ENCODE measurements at places on chromosomes 4 and X.

DNA sequence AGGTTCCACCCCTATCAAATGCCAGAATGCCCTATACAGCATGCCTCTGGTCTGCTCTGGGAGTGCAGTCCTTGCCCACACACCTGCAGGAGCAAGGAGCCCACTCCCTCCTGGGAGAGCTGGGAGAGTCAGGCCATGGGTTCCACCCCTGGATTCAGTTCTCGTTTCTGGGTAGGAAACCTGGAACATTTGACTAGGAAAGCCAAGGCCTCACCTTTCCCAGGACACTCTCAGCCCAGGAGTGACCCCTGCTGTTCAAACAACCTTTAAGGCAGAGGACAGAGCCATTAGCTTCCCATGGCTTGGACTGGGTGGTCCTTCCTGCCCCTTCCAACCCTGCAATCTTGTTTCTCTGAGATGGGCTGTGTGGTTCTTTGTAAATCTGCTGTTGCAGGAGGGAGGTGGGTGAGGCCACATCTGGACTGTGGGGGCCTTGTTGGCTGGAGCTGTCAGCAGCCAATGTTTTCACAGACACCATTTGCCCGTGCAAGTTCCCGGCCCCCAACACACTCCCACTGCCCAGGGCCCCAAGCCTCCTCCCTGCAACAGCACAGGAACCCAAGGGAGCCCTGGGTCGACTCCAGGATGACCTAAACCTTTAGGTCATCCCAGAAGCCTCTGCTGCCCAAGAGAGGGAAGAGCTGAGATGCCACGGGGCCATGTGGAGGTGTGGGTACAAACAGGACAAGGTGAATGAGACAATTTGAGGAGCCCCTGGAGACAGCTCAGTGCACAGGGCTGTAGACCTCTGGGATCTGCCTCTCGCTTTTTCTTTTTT is 104.4 kb downstream of the PJA1 start:
- DNase-seq, result no peak

DNA sequence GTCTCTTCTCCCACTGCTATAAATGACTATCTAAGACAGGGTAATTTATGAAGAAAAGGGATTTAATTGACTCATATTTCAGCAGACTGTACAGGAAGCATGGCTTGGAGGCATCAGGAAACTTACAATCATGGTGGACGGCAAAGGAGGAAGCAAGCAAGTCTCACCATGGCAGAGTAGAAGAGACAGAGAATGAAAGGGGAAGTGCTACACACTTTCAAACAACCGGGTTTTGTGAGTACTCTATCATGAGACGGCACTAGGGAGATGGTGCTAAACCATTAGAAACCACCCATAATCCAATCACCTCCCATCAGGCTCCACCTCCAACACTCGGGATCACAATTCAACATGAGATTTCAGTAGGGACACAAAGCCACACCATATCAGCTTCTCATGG is 11.1 kb downstream of the UBE2NL start:
- DNase-seq, result no peak

GRCh38 chr4:138217567-138217966 is 24.6 kb downstream of the SLC7A11 start:
- no peak for DNase-seq

DNA sequence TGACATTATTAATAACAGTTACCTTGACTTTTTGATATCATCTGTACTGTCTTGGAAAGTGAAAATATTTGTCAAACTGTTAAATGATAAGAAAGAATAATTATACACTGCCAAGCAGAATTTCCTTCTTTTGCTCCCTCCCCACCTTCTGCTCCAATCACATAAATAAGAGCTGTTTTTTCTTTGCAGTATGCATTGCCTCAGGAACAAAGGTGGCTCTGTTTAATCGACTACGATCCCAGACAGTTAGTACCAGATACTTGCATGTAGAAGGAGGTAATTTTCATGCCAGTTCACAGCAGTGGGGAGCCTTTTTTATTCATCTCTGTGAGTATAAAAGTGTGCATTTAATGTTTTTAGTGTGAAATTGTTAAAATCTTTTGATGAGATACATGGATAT is 66.1 kb downstream of the CCKAR start:
- DNase-seq, result no peak

DNA sequence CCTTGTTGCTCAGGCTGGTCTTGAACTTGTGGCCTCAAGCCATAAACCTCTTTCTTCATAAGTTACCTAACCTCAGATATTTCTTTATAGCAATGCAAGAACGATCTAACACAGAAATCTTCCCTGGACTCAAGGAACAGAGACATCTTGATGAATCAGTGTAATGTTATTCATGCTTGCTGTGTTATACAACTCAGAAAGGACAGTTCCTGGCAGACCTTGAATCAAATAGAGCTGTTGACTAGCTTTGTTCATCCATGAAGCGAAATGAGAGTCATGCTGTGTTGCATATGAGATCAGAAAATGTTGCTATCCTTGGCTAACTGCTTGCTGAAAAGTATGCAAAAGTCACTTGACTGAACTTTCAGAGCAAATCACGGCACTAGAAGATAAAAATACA is 72.6 kb upstream of the ARHGAP24 start:
- no peak for DNase-seq

- no peak for DNase-seq
Observed at GRCh38 chrX:23195761-23196160, 138.9 kb upstream of the PTCHD1 start.

DNA sequence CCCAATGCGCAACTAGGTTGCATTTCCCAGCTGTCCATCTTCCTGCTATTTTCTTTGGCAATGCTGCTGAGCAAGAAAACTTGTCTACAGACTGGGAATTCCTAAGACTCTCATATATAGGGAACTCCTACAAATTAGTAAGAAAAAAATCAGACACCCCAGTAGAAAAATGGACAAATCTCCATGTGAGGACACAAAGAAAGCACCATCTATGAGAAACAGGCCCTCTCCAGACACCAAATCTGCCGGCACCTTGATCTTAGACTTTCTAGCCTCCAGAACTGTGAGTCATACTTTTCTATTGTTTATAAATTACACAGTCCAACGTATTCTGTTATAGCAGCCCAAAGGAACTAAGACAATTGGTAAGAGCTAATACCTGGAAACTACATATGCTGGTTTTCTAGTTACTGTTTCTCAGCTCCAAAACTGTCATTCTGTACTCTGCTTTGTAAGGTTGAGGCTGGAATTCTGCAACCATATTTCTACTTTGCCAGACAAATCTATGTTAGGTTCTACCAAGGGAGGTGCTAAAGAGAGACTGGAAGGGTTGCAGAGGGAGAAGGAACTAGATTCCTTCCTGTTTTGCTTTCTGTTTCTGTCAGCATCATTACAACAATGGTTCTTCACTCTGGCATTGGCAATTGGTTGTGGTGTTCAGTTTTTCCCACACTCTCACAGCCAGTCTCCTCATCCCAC is 35.7 kb upstream of the FAM241A start:
- DNase-seq, result no peak

- no peak for DNase-seq
Observed at GRCh38 chrX:141839856-141840255, 1.7 kb downstream of the MAGEC3 start.

- no peak for DNase-seq
Observed at GRCh38 chr4:151197247-151197646, 79.7 kb upstream of the PRSS48 start.

GRCh38 chr4:40309250-40309774 is 25.8 kb upstream of the CHRNA9 start:
- no peak for DNase-seq
